ENCODE measurements at places on chromosomes 3 and 15.

DNA sequence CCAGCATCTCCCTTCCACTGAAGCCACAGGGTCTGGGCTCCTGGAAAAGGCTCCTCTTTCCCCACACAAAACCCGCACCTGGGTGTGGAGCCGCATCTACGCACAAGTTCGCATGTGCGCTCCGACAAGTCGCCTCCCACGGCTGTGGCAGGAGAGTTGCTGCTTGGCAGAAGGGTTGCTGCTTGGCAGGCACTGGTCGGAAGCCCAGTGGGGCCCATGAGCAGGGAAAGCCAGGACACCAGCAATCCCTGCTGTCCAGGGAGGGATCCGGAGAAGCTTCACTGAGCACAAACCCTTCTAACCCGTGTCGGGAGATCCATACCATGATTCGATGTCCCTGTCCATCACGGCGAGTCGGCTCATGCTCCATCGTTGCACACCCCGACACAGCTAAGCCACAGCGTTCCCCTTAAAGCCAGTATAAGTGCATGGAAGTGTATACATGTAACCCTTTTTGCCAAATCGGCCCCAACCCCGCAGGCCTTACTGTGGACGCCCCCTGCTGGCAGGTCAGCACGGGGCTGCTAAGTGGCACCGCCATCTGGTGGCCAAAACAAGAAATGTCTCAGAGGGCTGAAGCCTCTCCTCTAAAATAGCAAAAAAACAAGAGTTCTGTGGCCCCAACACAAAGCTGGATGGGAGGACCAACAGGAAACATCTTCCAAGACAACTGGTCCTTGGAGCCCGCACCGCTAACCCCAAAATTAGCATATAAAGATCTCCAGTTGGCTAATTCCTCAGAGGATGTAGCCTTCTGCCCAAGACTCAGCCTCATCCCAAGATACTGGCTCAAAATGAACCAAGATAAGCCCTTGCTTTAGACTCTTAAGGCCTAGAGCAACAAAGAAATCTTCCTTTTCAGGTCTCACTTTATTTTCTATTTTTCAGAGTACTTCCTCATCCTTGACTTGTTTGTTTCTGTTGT, 8.3 kb downstream of the ANKRD63 start:
- peak; percentile 73 for DNase-seq

DNA sequence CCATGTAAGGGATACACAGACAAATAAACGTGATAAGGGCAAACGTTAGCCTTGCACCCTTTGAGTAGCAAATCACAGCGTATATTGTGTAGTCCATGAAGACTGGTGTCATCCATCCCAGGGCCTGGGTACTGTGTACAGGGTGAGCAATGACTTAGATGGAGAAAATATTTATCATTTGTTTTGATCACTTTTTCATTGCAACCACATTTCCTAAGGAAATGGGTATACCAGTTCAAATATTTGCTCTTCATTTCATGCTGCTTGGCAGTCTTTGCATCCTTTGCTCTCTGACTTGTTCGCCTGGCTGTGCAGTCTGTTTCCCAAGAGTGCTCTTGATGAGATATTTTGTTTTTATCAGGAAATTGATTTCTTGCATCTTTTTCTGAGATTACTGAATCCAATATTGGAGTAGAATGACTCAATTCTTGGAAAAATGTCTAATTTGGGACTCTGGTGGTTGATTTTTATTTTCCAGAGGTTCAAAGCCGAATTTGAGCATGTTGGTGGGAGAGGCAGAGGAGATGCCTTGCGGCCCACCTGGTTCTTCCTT, 424.6 kb upstream of the SEMA6D start:
- no peak for DNase-seq

- DNase-seq: no peak
Measured at GRCh38 chr3:168086541-168087260, 9.0 kb downstream of the GOLIM4 start.

DNA sequence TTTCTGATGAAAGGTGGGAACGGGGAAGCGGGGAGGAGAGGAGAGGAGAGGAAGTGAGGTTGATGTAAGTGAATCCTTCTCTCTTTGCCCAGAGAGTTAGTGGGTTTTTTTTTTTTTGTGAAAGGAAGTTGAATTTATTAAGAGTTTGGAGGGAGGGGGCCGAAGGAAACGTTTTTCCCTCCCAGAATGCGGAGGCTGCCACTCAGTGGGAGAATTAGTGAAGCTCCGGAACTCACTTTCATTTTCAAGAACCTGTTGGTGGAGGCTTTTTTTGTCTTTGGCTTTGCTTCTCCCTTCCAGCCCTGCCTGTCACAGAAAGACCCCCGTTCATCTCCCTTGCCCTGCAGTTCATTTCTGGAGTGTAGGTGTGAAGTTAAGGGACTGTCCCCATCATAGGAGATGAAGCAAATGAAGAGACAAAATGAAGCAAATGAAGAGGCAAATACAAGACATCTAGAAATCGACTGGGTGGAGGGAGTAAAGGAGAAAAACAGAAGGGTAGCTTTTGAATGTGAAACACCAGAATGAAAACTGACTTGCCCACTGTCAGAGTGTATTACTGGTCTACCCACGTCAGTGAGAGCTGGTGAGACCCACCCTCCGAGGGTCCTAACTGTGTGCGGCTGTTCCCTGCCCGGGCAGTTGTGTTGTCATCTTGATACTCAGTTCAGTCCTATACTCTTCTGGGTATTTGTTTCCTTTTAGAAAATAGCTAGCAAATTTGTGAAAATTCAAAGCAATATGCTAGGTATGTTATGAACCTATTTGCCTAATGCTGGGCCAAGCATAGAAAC, 91.5 kb downstream of the ITPR1 start:
- peak; percentile 35 for DNase-seq

DNA sequence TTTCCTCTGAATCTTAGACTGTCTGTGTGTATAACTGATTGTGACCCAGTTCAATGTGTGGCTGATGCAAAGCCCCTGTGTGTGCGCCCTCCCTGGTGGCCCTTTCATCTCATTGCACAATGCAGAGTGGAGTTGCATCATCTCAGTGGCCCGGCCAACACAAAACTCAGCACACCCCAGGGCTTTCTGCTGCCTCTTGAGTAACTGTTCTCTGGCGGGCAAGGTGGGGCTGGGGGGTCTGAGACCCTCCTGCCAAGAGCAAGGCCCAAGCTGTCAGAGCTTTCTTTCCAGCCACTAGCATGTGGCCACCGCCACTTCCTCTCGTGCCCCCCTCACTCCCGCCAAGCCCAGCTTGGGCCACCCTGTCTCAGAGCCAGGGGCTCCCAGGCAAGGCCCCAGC, 80.7 kb upstream of the ALDH1L1 start:
- DNase-seq: peak; percentile 81

DNA sequence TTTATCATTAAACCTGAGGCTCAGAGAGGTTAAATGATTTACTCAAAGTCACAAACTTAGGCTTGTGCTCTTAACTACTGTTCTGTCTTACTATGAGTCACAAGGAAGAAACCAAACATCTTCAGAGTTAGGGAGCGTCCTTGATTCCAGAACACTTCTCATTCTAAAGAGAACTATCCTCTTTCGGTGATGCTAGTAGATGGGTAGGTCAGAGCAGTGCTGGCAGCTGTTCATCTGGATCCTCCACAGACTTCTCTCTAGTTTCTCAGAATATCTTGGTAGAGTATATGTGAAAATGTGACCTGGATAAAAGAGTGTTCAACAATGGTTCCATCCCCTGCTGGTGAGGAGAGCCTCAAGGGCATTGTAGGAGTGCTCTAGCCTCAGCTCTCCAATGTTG, 3.3 kb downstream of the ARL6IP5 start:
- no peak for DNase-seq

DNA sequence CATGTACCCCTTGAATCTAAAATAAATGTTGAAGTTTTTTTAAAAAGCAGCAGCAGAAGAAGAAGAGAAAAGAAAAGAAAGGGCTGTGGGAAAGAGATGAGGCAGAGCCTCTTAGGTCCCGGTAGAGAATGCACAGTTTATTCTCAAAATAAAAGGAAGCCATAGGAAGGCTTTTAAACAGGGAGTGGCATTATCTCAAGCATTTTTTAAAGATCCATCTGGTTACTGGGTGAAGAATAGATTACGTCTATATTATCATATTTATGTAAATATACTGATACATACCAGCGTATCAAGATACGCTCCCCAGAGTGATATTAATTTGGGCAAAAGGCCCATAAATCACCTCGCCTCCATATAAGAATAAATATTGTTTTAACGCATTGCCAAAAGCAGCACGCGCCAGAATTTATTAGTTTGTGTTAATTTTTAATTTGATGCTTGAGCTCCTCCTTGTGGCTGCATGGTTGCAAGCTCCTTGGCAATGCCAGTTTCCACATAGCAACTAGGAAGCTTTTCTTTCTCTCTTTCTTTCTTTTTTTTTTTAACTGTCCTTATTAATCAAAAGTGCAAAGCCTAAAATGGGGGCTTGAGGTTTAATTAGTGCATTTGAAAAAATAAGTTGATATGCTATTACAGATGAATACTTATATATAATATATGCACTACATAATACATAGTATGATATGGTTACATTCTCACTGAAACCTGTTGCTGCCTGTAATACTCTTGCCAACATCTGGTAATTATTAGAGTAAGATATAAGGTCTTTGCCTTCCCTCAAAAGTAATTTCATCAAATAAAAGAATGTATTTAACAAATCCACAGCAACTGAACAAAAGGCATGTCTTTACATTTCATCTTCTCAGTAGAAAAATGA, 242.8 kb upstream of the UBE2E2 start:
- DNase-seq: peak; percentile 4

GRCh38 chr3:45507820-45508317, 86.7 kb upstream of the LIMD1 start:
- peak; percentile 50 for DNase-seq

GRCh38 chr3:69735893-69736292, 3.4 kb upstream of the MITF start:
- no peak for DNase-seq

DNA sequence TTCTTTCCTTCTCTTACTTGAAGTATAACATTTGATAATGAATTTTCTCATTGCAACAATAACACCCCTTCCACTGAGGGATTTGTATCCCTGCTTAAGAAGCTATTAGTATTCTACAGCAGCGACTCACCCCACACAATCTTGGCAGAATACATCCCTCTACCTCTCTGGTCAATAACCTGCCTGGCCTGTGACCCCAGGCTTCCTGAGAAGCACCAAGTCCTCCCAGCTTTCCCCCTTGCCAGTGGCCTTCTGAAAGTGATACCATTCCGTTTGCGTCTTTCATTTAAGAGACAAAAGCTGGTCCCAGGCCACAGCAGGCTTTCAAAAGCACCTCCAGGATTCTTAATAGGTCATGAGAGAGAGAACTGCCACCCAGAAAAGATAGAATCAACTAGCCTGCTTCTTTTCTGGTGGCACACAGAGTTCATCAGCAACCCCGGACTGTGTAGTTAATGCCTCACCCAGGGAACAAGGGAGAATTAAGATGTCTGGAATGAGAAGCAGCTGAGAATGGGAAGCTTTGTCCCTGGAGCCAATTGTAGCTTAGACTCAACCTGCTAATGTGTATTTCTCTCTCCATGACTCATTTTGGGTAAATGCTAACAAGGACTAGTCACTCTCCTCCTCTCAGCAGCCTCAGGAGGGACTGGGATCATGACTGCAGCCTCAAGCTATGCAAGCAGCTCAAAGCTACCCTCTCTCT, 101.0 kb upstream of the CPNE4 start:
- peak; percentile 85 for DNase-seq

DNA sequence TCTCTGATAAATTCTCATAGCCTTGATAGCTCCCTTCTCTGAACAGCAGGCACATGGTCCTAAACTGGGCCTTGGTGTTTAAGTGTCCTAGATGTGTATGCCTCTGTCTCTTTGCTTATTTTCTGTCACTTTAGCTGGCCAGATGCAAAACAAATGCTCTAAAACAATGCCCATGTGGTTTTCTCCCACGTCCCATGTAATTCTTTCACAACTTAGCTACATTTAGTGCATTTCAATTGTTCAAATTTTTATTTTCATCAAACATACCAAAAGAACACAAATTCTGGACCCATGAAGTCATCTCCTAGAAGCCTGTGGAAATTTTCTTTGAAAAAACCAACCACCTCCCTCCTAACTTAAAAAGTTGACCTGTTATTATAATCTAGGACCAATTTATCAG, 491.3 kb upstream of the AGTR1 start:
- no peak for DNase-seq

- DNase-seq: no peak
Measured at GRCh38 chr3:124496061-124496460, 234.2 kb upstream of the UMPS start.

DNA sequence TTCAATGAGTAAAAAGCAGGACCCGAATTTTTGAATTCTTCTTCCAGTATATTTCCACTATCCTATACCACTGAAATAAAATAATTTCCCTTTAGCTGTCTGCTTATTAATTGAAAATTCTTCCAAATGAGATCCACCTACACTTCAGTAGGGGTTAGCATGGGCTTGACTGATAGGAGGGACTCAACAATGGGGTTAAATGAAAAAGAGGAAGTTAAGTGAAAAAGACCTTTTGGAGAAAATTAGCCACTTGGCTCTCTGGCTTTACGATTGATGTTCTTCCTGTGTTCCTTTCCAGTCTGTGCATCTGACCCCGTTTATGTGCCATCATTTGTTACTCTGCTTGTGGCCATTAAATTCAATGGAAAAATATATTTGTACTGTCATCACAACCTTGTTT, 54.0 kb upstream of the GCNT3 start:
- DNase-seq: no peak

DNA sequence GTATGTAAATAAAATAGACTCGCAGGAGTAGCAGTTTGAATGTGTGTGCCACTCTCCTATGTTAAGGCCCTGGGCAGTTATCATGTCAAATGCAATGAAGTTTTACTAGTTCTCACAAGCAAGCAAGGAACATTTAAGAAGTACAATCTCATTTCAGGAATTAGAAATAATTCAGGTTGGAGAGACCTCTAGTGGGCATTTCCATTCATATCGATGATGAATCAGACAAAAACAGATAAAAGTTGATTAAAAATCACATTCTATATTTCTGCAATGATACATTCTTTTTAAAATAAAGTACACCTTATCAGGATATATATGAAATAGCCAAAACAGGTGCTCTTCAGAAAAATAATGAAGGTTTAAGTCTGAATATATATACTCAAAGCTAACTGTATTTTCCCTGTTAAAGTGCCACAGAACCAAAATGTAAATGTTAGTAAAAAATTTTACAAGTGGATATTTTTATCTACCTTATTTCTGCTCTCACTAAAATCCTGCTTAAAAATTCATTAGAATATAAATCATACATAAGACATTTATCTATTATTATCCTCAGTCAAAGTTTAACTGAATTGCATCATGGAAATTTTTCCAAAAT, 492.4 kb upstream of the FRG2C start:
- DNase-seq: no peak

DNA sequence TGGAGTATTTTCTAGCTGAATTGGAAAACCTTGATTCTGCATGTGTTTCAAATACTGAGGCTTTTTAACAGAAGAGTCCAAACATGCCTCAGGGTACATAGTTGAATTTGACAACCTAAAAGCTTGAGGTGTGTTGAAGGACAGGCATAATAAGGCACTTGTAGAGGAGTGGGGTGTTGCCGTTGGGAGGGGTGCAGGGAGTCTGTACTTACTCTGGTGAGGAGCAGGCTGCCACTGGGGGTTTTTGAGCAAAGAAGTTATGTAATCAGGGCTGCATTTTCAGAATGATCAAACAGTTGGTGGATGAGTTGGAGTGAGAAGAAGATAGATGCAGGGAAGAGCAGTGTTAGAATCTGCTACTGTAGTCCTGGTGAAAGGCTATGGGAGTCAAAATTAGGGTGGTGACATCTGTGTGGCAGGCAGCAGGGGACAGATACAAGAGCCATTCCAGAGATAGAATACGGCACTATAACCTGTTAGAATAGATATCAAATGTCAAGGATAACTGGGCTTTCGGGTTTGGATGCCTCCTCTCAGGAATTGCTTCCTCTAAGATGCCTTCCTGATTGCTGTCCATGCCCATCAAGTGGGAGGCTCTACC, 161.6 kb downstream of the GHSR start:
- no peak for DNase-seq

GRCh38 chr15:78855746-78856145, 16.9 kb upstream of the MORF4L1 start:
- no peak for DNase-seq
